Lower lobe of right lung (tissue), 2 donors: ENCODE measurements at places on chromosomes 5 and 9. TPM values are rescaled to one million over a fixed set of nuclear protein-coding genes. Genes with fewer than 3 reads are reported as not detected.

GRCh38 chr9:83772860-83773259 lies 44.7 kb downstream of the GKAP1 start:
- no peak overlapping the region for H3K4me3 ChIP-seq
- H3K27me3 ChIP-seq: no peaks in the 10 kb centered on the region
- H3K4me1 ChIP-seq: no peaks in the 10 kb centered on the region
- DNase-seq: no peak
- H3K27ac ChIP-seq: no peak overlapping the region

DNA sequence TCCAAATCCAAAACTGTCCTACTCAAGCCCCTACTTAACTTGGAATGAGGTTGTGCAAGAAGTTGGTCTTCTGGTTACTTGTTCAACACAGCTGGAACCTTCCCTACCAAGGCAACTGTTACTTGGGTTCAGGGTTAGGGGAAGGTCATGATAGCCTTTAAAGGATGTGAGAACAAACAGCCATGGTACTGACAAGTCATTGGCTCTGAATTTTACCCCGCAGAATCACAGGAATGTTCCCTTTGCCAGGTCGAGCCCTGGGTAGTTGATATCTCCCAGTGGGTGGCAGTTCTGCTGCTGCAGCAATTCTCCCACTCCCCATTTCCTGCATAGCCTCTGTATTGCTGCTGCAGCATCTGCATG lies 396.1 kb upstream of the MPDZ start:
- no peak for DNase-seq
- H3K36me3 ChIP-seq: no peaks in the 10 kb centered on the region
- no peaks in the 10 kb centered on the region for H3K4me1 ChIP-seq
- no peak overlapping the region for H3K4me3 ChIP-seq
- H3K27me3 ChIP-seq: no peaks in the 10 kb centered on the region
- H3K27ac ChIP-seq: no peak overlapping the region

- H3K4me1 ChIP-seq: peaks cover 12% of the 10 kb centered on the region
- no peak for DNase-seq
- no peak overlapping the region for H3K4me3 ChIP-seq
- no peaks in the 10 kb centered on the region for H3K36me3 ChIP-seq
These were observed 552.0 kb upstream of the CLINT1 start for GRCh38 chr5:158410976-158411375.

DNA sequence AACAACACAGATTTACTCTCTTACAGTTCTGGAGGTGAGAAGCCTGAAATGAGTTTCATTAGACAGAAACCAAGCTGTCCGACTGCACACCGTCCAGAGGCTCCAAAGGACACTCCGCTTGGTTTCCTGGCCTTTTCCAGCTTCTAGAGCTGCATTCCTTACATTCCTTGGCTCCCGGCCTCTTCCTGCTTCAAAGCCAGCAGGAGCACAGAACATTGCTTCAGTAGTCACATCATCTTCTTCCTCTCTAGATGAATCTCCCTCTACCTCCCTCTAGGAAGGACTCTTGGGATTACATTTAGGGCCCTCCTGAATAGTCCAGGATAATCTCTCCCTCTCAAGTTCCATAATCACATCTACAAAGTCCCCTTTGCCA lies 213.3 kb downstream of the CDK5RAP2 start:
- no peak overlapping the region for H3K4me3 ChIP-seq
- H3K27me3 ChIP-seq: no peaks in the 10 kb centered on the region
- DNase-seq: no peak

- no peak for DNase-seq
- H3K4me1 ChIP-seq: peaks cover 11% of the 10 kb centered on the region
- H3K27ac ChIP-seq: no peak overlapping the region
- no peaks in the 10 kb centered on the region for H3K27me3 ChIP-seq
- H3K4me3 ChIP-seq: no peak overlapping the region
These were observed 22.4 kb downstream of the GLRA1 start for GRCh38 chr5:151902215-151902614.

Gene KIAA0825
- 5.5 TPM for total RNA-seq

Gene AFAP1L1
- 26.6 TPM for total RNA-seq

Gene IL17B
- not detected for total RNA-seq
